ENCODE measurements at places on chromosomes 11 and 22.

- DNase-seq: peak; percentile 34
Observed at GRCh38 chr22:21450320-21450831, 16.8 kb upstream of the TMEM191C start.

- no peak for DNase-seq
Observed at GRCh38 chr11:126948563-126948962, 52.0 kb downstream of the KIRREL3 start.

- DNase-seq: no peak
Observed at GRCh38 chr11:114282488-114282887, 13.7 kb upstream of the NNMT start.

GRCh38 chr22:39150848-39151215 lies 1.6 kb downstream of the CBX7 start:
- no peak for DNase-seq

GRCh38 chr11:27600656-27601055 lies 94.1 kb upstream of the LIN7C start:
- no peak for DNase-seq

- no peak for DNase-seq
Observed at GRCh38 chr22:40237788-40238424, 60.2 kb downstream of the TNRC6B start.

DNA sequence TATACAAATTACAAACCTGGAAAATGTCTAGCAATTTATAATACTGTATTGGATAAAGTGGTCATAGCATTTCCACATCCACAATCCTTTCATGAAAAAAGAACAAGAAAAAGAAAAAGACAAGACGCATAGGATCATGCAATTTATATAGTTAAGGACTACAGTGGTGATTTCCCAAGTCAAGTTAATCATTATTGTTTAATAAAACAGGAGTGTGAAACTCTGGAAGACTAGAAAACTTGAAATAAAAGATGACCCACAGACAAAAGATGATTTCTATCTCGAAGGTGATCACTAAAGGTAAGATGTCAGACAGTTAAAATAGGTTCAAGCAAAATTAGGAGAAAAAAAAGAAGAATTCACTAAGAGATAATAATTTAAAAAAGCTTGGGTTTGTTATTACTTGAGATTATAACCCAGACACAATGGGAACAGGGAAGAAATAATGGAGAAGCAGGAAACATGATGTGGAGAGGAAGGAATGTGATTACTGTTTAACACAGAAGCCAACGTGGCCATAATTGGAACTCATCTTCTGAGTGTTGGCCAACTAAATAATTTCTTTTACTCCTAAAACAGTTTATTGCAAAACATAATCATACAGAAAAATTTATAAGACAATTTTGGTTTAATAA lies 441.2 kb upstream of the ANO3 start:
- no peak for DNase-seq

DNA sequence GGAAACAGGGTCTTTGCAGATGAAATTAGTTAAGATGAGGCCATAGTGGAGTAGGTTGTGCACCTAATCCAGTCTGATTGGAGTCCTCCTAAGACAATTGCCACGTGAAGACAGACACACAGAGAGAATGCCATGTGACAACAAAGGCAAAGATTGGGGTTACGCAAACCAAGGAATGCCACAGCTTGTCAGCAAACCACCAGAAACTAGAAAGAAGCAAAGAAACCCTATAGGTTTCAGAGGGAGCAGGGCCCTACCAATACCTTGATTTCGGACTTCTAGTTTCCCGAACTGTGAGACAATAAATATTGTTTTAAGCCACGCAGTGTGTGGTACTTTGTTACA lies 8.2 kb upstream of the LAYN start:
- DNase-seq: no peak

GRCh38 chr11:7655253-7656217 lies 17.8 kb downstream of the CYB5R2 start:
- DNase-seq: no peak

GRCh38 chr22:36921309-36922104 lies 8.1 kb downstream of the CSF2RB start:
- no peak for DNase-seq

- no peak for DNase-seq
Observed at GRCh38 chr11:10160350-10160749, 133.7 kb downstream of the SBF2 start.

DNA sequence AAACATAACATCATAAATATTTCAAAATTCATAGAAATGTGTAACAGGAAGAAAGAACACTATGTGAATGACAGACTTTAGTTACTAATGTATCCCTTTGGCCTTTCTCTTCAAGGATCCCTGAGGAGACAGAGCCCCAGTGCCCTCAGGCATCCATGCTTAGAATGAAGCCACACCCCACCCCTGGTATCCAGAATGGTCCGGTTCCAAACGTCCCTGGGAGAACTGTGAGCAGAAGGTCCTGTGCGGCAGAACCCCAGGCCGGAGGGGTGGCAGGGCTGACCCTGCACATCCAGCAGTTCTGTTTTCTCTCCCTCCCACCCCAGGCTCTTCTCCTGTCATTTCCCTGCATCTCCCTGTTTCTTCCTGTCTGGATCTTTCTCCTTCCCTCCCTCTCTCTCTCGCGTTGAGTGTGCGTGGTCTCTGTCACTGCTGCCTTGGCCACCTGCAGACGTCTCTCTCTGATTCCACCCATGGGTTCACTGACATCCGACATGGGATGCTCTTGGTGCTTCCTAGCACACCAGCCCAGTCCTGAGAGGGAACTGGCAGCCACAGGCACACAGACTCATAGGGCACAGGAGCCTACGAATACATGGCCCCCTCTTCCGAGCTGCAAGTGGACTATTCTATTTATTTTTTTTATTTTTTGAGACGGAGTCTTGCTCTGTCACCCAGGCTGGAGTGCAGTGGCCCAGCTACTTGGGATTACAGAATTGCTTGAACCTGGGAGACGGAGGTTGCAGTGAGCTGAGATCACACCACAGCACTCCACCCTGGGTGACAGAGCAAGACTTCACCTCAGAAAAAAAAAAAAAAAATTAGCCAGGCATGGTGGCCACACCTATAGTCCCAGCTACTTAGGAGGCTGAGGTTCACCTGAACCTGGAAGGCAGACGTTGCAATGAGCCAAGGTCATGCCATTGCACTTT lies 5.7 kb downstream of the RFPL1 start:
- DNase-seq: no peak

GRCh38 chr11:84437071-84437980 lies 1151.2 kb upstream of the CCDC90B start:
- DNase-seq: no peak

- DNase-seq: no peak
Observed at GRCh38 chr11:97163631-97164191, 773.9 kb downstream of the JRKL start.

DNA sequence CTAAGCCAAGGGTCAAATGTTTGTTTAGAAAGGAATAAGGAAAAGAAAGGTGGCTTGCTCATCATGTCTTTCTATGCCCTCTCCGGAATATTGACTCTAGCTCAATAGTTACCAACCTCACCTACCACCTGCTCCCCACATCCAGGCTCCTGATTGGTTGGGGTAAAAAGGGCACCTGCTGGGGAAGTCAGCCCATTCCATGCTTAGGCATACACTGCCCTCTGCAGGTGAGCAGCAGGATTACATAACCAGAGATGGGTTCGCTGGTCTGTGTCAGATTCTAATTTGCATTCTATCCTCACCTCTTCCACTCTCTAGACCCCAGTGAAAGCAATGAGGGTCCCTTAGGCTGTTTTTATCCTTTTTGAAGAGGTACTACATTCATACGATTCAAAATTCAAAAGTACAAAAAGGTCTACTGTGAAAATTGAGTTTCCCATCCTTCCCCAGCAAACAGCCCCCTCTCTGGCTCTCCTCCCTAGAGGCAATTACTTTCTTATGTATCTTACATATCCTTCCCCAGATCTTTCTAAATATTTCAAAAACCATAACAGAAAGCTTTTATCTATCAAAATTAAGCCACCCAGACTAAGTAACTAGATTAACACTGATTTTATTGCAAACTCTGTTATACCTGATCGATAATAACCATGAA lies 98.0 kb upstream of the ASPHD2 start:
- no peak for DNase-seq

DNA sequence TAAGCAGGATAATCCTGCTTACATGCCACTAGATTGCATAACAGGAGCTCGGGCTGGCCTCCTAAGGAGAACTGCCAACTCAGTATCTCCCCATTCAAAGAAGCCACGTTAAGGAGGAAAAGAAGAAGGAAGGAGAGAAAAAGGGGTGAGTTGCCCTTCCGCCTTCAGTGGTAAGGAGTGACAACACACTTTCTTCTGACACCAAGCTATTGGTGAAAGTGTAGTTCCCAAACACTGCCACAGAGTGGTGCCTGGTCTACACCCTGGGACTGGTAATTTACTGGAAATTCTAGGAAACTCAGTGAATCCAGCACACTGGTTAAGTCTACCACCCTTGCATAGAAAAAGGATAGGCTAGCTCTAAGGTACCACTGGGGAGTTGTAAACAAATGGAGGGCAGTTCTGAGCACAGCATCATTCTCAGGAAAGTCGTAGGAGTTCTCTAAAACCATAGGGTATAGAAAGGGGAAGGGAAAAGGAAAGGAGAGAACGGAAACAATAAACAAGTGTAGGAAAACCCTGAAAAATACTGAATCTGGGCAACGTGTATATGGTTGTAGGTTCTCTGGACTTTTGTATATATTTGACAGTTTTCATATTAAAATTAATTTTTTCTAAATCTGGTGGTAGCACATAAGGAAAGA lies 58.2 kb downstream of the RRAS2 start:
- DNase-seq: no peak

- DNase-seq: no peak
Observed at GRCh38 chr11:11587122-11587521, 34.7 kb downstream of the GALNT18 start.

GRCh38 chr11:73323464-73323863 lies 15.4 kb downstream of the ARHGEF17 start:
- DNase-seq: no peak

GRCh38 chr11:35141571-35141971 lies 2.6 kb downstream of the CD44 start:
- no peak for DNase-seq

DNA sequence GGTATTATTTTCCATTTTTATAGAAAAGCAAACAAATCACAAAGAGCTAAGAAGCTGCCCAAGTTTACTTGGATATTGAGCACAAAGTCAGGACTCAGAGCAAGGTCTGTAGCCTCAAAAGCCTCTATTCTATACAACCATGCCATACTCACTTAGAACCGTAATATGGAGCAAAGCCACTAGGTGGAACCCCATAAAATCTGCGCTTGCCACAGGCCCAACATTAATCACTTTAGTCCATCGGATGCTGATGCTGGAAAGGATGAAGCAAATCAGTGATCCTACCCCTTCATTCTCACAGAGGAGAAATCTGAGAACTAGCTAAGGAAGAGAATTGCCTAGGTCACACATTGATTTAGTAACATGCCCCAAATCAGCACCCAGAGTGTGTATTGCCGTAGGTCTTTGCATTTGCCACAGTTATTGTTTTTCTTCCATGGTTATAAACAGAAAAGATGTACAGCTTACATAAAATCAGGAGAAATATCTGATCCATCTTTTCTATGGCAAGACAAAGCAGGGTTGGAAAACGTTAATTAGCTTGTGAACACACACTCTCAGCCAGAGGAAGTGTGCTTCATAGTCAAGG lies 56.7 kb upstream of the RAB38 start:
- DNase-seq: no peak

DNA sequence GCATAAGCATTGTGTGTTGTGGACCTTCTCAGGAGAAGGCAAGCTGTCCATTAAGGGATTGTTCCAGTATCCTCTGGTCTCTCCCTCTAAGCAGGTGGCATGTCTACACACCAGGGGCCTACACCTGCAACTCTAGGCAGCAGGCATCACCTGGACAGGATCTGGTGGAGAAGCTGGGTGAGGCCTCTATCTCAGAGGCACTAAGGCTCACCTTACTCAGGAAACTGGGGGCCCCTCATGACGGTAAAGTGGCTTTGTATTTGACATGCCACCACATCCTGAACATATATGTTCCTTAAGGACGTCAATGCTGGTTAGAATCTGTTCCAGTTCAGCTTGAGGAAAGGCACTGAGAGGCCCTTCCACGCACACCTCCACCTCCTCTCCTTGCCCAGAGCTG lies 891.3 kb downstream of the OPCML start:
- no peak for DNase-seq

DNA sequence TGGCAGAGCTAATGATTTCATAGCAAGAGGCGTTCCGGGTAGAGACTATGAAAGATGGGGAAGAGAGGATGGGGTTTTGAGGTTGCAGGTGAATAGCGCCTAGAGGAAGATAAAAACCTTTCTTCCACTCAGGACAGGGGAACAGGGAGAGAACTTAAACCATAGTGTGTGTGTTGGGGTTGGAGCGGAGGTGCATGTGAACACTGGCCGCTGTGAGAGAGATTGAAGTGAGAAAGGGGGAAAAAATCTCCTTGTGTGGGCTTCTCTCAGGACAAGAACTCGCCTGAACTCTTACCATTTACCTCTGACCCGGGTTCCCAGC lies 3.4 kb downstream of the BSX start:
- no peak for DNase-seq

DNA sequence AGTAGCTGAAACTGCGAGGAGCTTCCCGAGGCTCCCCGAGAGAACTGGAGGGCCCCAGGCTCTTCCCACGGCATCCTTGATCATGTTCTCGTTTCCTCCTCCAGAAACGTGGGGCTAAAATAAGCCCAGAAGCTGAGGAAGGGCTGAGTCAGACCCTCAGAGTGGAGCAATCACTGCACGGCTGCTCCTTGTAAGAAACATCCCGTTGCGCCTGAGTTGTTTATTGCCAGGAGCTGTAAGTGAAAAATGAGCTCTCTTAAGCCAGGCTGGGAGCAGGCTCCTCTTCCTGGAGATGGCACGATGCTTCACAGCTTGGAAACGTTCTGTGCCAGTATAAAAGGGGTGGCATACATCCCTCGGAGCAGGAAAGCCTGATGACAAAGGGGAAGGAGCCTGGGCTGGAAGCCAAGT lies 47.3 kb upstream of the SYN3 start:
- peak; percentile 74 for DNase-seq

DNA sequence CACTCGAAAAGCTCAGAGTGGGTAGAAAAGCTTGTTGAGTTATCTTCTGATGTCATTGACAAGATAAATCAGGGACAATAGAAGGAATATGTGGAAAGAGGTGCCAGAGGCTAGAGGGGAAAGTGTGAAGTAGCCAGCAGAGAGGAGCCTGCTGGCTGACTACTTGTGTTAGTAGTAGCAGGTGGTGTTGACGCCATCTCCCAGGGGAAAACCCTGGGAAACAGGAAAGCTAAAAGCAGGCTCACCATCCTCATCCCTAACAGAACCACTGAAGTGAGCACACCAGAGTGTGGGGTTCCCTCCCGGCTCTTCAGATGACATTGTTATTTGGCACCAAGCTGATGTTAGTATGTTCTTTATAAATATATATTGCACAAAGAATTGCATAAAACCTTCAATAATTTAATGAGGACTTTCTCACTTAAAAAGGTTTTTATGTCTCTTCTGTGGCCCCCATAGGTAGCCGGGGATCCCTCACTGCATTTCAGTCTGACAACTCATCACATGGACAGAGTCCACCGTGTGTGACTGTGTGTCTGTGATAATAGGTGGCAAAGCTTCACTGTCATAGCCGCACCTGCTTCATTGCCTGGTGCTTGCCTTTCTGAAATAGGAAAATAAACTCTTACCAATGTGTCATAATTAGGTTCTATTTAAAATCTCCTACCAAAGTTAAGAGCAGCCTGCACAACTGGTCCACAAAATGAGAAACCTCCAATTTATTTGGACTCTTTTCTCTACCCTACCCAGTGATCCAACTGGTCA lies 63.2 kb upstream of the TOP3B start:
- DNase-seq: no peak
